ENCODE measurements at places on chromosomes 1 and 21. TPM values are rescaled to one million over a fixed set of nuclear protein-coding genes. Genes with fewer than 3 reads are reported as not detected.

GRCh38 chr1:219427989-219428388, 184.9 kb downstream of the ZC3H11B start:
- no peak for DNase-seq

- DNase-seq, result no peak
Measured at GRCh38 chr1:223217781-223218180, 74.7 kb upstream of the TLR5 start.

DNA sequence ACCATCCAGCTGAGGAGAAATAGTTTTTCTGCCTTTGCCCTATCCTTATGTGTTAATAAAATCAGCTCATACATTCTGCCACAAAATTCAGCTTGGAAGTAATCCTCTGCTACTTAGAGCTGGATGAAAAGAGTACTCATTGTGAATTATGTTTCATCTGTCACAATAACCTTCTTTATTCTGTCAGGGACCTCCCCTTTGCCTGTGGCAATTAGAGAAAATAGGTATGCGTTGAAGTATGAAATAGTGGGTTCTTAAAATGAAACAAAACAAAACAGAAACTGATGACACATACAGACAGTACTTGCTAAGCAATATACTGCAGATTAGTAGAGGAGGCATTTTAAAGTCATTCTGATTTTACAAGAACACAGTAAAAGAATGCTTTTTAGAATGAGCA, 578.5 kb downstream of the USP25 start:
- no peak for DNase-seq

- peak; percentile 26 for DNase-seq
Measured at GRCh38 chr1:205438213-205439158, 16.6 kb upstream of the LEMD1 start.

GRCh38 chr21:37028570-37028969, 22.1 kb downstream of the RIPPLY3 start:
- no peak for DNase-seq

DNA sequence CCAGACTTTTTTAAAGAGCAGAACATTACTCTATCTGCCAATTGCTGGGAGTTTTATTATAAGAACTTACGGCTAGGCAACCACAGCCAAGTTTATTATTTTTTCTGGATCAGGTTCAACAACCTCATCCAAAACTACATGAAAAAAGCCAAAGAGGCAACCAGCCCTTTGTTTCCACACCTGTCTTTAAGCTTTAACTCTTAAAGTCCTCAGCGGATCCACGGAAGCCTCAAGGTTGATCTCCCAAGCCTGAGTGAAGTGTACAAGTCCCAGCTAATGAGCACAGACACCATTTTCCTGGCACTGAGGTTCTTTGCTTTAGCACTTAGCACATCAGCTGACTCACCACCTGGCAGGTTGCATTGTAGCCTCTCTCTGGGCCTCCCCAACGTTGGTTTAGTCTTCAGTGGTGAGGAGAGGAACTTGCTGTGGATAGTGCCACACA, 143.1 kb downstream of the TGFBR3 start:
- DNase-seq, result peak; percentile 64

GRCh38 chr1:164704954-164705353, 146.0 kb downstream of the PBX1 start:
- no peak for DNase-seq

GRCh38 chr1:54564312-54565112, 16.5 kb downstream of the ACOT11 start:
- DNase-seq, result no peak

- no peak for DNase-seq
Measured at GRCh38 chr21:36664662-36664990, 34.3 kb upstream of the SIM2 start.

DNA sequence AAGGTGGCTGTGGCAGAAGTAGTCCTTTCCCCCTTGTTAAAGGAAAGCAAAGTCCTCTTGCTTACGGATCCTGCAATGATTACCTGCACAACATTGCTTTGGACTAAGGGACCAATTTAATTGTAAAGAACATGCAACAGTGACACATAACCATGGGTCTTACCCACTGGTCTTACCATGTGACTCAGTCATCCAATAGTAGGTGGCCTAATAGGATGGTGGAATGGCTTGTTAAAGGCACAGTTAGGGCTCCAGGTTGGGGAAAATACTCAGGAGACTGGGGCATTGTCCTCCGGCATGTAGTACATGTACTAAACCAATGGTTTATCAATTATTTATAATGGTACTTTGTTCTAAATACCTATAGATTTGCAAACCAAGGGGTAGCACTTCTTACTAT, 2.1 kb upstream of the YIPF1 start:
- DNase-seq, result no peak

DNA sequence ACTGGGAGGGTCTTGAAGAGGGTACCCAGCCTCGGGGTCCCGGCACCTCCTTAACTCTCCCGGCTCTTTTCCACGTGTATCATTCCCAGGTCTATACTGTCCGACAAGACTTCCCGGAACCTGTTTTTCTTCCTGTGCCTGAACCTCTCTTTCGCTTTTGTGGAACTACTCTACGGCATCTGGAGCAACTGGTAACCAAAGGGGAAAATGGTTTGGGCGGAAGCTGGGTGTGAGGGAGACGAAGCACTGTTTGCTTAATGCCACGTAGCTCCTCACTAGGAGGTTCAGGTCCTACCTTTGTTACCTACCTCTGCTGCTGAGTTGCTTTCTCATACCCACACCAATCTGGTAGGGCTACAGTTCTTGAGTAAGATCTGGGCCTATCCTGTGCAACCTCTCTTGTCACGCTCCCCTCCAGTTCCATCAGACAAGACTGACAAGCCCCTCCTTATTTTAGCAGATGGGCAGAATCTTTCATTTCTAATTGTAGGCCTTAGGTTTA, 642 bp downstream of the SLC30A7 start:
- peak; percentile 73 for DNase-seq

DNA sequence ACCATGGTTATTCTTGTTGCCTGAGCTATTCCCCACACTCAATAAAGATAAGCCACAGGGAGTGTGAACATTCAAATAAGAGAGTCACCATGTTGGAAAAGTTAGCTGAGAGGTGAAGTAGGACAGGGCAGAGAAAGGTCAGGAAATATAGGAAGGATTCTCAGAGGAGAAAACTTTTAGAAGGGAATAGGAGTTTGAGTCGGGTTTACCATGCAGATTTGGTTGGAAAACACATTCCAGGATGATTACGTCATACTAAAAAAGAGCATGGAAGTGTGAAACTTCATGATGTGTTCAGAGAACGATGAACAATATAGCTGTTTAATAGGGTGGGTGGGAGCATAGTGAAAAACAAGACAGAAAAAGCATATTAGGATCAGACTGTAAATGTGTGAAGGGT, 1125.3 kb upstream of the ADGRL2 start:
- DNase-seq, result no peak

DNA sequence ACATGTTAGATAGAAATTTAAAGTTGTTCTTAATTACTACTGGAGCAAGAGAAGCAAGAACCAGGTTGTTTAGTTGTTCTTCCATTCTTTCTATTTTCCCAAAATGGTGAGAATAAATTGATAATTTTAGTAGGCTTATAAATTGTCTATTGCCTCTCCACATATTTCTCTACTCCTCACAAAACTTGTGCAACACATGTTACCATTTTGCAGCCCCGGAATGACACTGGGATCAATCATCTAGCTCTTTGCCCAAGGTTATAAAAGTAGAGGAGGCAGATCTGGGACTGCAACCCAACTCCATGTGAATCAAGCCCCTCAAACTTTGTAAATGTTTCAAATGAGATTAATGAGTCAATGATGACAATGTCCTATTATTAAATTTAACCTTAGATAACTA, 34.9 kb downstream of the PRMT6 start:
- DNase-seq, result no peak

DNA sequence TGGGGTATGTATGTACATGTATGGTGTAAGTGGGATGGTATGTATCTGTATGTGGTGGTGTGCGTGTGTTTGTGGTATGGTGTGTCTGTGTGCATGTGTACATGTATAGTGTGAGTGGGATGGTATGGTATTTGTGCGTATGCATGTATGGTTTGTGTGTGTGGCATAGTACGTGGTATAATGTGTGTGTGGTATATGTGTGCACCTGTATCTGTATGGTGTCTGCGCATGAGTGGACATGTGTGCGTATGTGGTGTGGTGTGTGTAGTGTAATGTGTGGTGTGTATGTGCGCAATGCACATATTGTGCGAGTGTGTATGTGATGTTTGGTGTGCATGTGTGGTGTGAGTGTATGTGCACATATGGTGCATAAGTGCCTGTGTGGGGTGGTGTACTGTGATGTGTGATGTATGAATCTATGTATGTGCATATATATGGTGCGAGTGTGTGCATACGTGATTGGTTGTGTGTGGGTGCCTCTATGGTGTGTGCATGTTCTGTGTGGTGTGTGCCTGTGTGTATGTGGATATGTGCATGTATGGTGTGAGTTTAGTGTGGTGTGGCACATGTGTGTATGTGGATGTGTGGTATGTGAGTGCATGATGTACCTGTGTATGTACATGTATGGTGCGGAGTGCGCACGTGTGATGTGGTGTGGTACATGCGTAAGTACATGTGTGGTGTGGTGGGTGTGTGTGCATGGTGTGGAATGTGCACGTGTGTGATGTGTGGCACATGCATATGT, 38.8 kb downstream of the WDR4 start:
- no peak for DNase-seq

DNA sequence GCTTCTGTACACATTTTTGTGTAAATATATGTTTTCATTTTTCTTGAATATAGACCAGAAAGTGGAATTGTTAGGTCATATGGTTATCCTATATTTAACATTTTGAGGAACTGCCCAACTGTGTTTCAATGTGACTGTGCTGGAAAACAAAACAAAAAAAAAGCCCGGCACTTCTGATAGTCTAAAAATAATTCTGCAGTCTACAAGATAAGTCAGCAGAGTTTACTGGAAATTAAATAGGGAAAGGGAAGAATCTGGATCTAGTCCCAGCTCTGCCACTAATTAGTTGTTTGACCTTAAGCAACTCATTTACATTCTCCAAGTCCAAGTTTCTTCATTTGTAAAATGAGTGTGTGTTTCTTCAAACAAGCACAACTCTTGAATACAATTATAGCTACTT, 869.1 kb upstream of the B3GALT2 start:
- no peak for DNase-seq

DNA sequence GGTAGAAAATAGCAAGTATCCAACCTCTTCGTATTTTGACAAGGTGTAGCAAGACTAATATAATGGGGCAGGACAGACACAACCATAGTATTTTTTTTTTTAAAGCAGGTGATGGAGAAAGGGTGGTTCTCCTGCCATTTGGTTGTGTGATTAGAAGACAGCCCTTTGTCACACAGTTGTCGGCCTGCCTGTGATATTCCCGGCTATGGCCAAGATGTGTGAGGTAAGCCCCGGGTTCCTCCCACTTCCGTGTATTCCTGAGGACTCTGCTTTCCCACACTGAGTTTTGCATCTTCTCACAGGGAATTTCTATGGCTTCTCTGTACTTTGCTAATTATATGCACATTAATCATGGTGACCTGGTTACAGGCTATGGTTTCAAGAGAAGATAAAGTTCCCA, 35.9 kb downstream of the ZNF496 start:
- no peak for DNase-seq

- no peak for DNase-seq
Measured at GRCh38 chr1:115655306-115655663, 13.5 kb downstream of the VANGL1 start.

DNA sequence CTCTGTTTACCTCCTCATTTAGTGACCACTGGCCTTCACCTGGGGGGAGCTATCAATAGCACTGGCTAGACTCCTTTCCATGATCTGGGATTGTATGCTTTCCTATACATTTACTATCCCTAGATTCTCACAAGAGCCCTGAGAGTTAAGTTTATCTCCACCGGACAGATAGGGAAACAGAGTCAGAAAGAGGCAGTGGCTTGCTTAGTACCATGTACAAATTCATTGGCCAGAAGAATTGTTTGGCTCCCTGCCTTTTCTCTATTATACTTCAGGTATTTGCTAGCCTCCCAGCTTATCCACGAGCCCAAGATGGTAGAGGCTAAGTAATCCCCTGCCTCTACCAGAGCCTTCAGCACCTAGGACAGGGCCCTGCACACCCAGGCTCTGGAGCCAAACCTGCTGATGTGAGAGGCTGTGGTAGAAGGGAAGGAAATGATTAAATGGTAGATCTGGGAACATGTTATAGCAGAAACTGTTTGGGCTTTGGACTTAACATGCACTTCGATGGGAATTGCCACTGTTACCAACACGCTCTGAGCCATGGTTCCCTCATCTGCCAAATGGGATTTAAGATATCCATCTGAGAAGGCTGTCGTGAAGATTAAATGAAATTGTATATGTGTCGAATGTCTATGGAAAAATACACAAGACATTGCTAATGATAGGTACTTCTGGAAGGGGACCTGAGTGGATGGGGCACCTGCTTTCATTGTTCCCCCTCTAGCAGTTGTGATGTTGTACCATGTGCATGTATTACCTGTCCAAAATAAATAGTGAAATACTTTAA, 3.1 kb upstream of the BLACAT1 start:
- DNase-seq, result peak; percentile 70

DNA sequence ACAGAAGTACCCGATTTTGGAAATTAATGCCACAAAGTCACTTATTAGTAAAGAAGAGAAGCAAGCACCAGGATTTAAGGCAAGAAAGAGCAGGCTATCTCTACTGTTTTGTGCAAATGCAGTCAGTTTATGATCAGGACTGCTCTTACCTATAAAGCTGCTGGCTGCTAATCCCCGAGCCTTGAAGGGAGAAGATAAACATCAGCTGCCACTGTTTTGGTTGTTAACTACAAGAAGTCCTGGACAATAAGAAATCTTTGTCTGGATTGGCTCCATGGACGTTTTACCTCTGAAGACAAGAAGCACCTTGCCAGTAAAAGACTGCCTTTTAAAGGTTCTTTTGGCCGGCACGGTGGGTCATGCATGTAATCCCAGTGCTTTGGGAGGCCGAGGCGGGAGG, 21.4 kb downstream of the FRRS1 start:
- DNase-seq, result no peak

GRCh38 chr1:244874974-244875579, 10.7 kb upstream of the HNRNPU start:
- no peak for DNase-seq

The ZNHIT6 gene
- 8.2 TPM for total RNA-seq

The OR2L5 gene
- not detected for total RNA-seq

The LRRN2 gene
- total RNA-seq, result 0.38 TPM

The DLGAP3 gene
- under 0.01 TPM for total RNA-seq

The ESPN gene
- 1.3 TPM for total RNA-seq

The TTC39A gene
- total RNA-seq, result 3.5 TPM

The LCE1B gene
- not detected for total RNA-seq

The GREM2 gene
- not detected for total RNA-seq

The IL19 gene
- not detected for total RNA-seq

The INSRR gene
- not detected for total RNA-seq

The CD48 gene
- total RNA-seq, result not detected
